OCI-LY7 (cell line): ENCODE measurements at places on chromosomes 13 and 19.

GRCh38 chr13:113820813-113821651, 42.8 kb downstream of the GAS6 start:
- no peak for DNase-seq

- DNase-seq: no peak
These were observed 6.7 kb downstream of the VAV1 start for GRCh38 chr19:6779206-6779605.

- DNase-seq: no peak
These were observed 288.6 kb upstream of the PCDH9 start for GRCh38 chr13:67518785-67519184.

GRCh38 chr19:21585281-21585890, 80.0 kb downstream of the ZNF429 start:
- no peak for DNase-seq

DNA sequence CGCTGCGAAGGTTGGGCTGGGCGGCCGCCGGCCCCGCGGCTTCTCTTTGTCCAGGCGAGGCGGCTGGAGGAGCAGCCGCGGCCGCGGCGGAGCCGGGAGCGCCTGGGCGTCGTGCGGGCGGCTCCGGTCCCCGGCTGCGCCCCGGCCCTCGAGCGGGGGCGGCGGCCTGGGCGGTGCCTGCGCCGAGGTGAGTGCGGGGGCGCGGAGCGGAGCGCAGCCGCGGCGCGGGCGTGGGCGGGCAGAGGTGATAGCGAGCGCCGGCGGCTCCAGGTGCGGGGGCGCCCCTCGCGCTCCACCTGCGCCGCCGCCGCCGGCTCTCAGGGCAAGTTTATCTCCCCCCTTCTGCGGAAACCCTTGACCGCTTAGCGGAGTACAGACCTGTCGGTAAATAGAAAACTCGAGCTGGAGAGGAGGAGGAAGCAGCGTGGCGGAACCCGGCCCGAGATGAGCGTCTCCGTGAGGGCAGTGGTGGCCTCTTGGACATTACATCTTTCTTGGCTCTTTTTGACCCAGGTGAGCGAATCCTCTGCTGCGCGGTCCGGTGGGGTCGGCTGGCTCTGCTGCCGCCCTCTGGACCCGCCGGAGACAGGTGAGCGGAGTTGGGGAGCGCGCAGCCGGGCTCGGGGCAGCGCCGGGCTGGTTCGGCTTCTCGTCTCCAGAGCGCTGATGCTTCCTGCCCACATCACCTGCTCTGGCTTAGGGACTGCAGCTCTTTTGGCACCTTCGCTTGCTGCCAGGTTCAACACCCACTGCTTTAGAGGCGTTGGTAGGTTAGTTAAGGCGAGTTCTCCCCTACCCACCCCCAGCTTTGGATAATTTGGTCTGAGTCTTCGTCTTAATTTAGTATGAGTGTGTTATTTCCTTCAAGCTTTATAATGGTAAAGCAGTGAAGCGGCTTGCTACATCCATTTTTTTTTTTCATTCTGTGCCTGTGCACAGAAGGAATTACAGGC, at the start of gene MTUS2:
MTUS2 (plus strand) TSS at position 241 of the 953 bp plus-strand sequence.
- DNase-seq: no peak

DNA sequence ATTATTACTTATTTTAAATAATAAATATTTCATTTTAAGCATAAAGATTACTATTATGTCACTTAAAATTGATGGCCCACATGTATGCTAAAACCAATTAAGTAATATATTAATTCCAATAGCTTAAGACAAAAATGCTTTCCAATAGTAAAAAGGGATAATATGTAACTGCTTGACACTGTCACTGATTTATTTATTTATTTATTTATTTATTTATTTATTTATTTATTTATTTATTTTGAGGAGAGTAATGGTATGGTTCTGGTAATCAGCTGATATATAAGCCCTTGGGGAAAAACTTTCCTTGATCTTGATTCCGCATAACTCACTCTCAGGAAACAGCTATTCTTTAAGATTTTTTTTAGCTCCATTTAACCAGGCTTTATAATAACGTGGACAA, 903.0 kb upstream of the ATXN8OS start:
- no peak for DNase-seq

- no peak for DNase-seq
These were observed at the start of gene PEAK3 for GRCh38 chr19:2282062-2282861. Gene PEAK3, minus strand, starts transcription at chr19:2282175. Its CDS starts 1,244 bp downstream, at chr19:2280931.

- DNase-seq: no peak
These were observed 198.2 kb downstream of the MYO16 start for GRCh38 chr13:108827646-108828045.

DNA sequence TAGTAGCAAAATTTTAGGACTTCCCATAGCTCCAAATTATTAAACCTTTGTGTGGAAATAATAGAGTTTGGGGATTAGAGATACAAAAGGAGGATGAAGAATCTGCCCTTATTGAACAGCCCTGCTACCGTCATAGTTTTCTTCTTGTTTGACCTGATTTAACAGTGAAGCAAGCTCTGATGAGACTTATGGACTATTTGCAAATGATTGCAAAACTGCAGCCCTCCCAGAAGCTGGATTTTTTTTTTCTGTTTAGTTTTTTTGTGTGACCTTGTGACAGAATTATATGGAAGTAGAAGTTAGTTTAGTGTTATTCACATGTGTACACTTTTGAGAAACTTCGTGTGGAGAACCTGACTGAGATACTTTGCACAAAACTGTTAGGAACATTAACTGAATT, 267.8 kb downstream of the KCNRG start:
- DNase-seq: no peak

- DNase-seq: no peak
These were observed 95.3 kb downstream of the GJA3 start for GRCh38 chr13:20065516-20065915.

- DNase-seq: no peak
These were observed at the start of gene GSX1 for GRCh38 chr13:27792393-27793218. Gene GSX1, plus strand, starts transcription at chr13:27792483. Its CDS starts 208 bp downstream, at chr13:27792691.

DNA sequence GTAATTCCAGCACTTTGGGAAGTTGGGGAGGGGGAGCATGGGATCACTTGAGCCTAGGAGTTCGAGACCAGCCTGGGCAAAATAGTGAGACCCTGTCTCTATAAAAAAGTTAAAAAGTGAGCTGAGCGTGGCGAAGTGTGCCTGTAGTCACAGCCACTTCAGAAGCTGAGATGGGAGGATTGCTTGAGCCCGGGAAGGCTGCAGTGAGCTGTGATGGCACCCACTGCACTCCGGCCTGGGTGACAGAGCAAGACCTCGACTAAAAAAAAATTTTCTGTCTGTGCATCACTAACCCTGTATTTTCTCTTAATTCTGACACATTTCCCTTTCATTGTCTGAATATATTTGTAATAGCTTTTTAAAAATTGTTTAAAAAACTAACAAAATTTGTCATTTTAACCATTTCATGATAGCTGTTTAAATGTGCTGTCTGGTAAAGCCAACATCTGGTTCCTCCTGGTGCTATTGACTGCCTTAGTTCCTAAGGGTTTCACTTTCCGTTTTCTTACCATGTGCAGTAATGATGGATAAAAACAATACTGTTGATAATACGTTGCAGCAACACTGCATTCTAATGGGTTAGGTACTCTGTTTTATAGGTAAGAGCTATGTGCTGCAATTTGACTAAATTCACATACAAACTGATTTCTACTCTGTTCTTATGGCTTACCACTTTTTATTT, 29.7 kb downstream of the LATS2 start:
- no peak for DNase-seq

GRCh38 chr13:98549728-98550317, 27.1 kb downstream of the STK24 start:
- DNase-seq: no peak

- no peak for DNase-seq
These were observed 69.7 kb downstream of the ERICH6B start for GRCh38 chr13:45545686-45546409.

GRCh38 chr19:10211691-10212090, 16.9 kb upstream of the DNMT1 start:
- DNase-seq: no peak

DNA sequence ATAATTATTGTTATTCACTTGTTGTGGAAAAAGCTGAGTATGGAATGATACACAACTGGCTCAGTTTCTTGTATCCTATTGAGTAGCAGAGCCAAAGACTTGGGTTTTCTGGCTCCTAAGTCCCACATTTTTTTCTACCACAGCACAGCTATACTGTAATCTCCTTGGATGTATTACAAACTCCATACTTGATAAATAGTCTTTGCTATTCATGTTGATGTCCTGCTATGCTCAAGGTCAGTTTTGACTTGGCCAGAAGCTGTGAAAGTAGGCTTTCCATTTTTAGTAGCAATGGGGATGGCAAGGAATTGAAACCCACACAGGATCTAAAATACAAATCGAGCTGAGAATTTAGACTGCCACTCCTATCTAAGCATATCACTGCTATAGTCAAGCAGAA, 79.1 kb downstream of the B3GLCT start:
- DNase-seq: no peak

- DNase-seq: peak; percentile 78
These were observed 5.5 kb upstream of the IFI30 start for GRCh38 chr19:18167975-18168645.

DNA sequence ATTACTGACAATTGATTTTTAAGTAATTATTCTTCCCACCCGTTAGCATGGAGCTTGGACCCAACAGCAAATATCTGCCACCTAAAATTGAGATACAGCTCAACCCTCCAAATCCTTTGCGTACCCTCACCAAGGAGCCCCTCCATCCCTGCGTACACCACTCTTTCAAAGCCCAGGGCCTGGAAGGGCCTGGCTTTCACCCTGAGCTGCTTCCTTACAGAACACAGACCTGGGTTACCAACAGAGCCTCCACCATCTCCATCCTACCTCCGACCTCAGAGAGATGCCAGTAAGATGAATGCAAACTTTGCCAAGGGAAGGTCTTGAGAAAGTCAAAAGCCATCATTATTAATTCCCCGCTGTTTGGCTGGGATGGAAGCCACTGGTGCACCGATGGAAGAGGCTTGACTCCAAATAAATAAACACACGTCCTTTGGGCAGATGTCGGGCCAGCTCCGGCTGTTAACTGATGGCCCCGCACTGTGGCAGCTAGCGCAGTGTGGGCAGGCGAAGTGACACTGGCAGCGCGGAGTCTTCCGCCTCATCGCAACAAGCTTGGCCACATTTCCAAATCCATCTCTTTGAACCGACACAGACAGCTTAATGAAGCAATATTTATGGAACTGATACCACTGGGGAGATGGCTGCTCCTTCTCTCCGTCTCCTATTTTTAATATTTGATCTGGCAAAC, 150.2 kb upstream of the VSTM2B start:
- no peak for DNase-seq

DNA sequence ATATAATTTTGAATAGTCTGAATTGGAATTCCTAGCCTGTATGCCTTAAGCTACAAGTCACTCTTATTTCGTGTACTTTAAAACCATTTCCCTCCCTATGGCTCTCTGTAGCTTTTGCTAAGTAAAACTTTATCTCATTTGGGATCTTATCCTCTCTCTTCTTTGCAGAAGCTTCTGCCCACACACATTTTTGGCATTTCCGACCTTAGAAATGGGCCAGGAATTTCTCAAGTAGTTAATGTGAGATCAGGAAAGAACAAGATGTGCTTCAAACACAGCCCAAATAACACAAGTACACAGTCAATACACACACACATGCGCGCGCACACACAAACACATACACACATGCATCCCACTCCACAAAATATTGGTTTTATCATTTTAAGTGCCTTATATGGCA, 931.0 kb upstream of the MIR17HG start:
- DNase-seq: no peak

DNA sequence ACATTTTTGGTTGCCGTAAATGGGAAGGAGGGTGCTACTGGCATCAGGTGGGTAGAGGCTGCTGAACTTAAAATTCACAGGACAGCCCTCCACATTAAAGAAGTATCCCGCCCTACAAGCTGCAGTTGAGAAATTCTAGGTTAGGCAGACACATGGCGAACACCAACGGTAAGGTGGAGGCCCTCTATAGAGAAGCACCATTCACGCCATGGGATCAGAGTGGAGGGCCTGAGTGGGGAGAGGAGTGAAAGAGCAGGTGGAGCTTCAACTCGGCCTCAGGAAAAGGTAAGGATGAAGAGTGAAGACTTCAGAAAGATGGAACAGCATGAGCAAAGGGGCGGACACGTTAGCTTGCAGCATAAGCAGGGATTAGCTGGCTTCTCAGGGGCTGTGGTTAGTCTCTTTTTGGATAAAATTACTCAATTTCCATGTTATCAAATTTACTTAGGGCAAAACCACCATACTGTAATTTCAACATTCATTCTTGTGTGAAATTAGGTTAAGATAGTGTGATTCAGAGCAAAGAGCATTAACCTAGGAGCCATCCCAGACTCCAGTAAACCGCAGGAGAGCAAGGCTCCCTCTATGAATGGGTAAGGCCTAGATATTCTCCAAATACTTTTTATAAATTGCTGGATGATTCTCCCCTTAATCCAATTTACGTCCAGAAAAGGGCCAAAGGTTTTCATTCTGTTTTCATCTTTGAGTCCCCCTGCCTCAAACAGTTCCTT, 1.2 kb downstream of the EEF1AKMT1 start:
- no peak for DNase-seq

DNA sequence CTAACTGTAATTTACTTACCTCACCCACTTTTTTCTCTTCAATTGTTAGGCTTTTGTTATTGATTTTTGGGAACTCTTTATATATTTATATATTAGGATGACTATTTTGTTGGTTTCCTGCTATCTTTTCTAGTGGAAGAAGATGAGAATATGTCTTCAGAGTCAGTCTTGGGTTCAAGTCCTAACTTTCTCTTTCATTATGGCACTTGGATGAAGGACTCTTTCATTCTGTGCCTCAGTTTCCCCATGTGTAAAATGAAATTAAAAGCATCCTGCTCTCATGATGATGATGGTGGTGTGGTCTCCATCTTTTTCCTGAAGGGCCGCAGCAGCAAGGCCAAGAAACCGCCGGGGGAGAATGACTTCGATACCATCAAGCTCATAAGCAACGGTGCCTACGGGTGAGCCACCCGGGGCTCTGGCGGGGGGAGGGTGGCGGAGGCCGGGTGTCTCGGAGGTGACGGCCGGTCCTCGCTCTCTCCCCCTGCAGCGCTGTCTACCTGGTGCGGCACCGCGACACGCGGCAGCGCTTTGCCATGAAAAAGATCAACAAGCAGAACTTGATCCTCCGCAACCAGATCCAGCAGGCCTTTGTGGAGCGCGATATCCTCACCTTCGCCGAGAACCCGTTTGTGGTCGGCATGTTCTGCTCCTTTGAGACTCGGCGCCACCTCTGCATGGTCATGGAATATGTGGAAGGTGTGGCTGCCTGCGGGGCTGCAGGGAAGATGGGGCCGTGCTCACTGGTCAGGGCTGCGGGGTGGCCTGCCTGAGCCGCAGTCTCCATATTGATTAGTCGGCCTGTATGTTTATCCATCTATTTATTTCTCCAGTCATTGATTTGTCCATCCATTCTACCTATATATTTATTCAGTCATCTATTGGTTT, 20.0 kb downstream of the MAST1 start:
- no peak for DNase-seq

DNA sequence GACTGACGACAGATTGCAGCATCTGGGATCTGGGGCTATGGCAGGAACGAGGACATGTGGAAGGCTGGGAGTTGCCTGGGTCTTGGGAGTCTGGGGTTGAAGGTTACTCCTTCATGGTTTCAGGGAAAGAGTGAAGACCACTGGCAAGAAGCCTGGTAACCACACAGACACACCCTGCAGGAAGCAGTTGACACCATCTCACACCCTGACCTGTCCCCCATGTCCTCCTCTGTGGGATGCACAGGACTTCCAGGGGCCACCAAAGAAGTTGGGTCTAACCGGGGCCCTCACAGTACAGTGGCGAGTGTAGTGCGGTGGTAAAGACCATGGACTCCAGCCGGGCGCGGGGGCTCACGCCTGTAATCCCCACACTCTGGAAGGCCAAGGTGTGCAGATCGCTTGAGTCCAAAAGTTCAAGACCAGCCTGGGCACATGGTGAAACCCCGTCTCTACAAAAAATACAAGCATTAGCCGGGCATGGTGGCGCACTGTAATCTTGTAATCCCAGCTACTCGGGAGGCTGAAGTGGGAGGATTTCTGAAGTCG, 10.6 kb upstream of the FFAR2 start:
- DNase-seq: no peak

GRCh38 chr13:22154041-22154440, 483.2 kb downstream of the FGF9 start:
- DNase-seq: no peak
